ENCODE measurements at places on chromosomes 13 and 19.

DNA sequence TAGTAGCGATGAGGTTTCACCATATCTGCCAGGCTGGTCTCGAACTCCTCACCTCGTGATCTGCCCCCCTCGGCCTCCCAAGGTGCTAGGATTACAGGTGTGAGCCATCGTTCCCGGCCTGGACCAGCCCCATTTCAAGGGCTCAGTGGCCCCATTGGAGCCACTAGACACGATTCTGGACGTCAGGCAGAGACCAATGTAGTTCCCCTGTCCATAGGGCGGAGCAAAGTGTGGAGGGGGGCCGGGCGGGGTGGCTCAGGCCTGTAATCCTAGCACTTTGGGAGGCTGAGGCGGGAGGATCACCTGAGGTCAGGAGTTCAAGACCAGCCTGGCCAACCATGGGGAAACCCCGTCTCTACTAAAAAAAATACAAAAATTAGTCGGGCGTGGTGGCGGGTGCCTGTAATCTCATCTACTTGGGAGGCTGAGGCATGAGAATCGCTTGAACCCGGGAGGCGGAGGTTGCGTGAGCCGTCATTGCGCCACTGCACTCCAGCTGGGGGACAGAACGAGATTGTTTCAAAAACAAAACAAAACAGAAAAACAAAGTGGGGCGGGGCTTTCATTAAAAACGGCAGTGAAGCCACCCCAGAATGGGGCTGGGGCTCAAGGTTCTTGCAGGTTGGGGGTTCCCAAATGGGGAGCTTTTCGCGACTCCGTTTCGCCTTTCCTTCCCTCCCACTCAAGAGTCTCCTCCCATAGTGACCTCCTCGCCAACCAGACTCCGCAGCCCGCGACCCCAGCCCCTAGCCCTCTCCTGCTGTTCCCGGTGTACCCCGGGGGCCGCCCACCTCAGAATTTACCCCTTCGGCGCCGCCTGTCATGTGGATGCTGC, 758 bp upstream of the TECR start:
- DNase-seq: no peak

DNA sequence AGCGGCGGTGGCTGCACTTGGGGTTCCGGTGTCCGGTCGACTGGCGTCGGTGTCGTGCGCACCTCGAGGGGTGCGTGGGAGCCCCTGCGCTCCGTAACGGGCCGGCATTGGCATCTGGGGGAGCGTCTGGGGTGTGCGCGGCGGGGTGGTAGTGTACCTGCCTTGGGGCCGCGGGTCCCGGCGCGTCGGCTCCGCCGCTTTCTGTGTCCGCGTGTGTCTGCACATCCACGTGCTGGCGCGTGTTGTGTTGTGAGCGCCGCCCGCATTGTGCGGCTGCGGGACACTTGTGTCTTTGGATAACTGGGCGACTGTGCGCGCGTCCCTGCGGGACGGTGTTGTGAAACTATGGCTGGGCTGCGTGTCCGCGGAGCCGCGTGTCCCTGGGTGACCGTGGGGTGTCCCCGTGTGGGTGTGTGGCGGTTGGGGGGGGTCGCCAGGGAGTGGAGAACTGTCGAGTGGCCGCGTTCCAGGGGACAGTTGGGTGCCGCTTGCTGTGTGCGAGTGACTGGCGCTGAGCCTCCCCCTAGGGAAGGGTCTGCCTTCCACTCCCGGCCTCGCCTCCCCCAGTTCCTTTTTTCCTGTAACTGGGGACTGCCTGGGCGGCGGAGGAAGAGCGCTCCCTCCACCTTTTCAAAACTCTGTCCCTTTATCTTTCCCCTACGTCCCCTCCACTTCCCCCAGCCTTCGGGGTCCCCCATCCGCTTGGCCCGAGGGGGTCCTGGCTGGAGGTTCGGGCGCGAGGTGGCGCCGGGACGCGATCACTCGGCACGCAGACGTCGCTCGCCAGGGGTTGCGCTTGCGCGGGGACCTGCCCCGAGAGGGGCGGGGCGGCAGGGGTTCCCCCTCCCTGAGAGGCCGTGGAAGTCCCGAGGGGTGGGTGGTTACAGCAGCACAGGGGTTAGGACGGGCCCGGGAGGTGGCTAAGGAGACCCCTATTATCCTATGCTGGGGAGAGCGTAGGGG, 5.7 kb upstream of the NFIC start:
- peak; percentile 66 for DNase-seq

DNA sequence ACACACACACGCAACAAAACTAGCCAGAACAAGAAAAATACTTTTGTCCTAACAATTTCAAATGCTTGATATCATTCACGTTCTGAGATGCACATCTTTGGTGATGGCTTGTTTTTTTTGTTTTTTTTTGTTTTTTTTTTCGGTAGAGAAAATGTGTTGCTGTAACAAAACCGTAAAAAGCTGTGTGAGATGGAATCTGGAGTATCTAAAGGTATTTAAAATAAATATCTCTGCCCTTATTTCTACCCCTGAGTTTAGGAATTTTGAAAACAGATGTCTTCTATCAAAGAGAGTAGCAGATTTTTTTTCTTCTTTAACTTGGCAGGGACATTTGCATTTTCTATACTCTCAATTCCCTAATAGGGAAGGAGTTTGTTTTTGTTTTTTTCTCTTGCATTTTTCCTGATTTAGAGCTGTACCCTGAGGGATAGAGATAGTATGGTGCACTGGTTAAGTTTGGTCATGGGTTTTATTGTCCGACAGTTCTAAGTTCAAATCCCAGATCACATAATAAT, 446.6 kb downstream of the KLF5 start:
- DNase-seq: no peak

DNA sequence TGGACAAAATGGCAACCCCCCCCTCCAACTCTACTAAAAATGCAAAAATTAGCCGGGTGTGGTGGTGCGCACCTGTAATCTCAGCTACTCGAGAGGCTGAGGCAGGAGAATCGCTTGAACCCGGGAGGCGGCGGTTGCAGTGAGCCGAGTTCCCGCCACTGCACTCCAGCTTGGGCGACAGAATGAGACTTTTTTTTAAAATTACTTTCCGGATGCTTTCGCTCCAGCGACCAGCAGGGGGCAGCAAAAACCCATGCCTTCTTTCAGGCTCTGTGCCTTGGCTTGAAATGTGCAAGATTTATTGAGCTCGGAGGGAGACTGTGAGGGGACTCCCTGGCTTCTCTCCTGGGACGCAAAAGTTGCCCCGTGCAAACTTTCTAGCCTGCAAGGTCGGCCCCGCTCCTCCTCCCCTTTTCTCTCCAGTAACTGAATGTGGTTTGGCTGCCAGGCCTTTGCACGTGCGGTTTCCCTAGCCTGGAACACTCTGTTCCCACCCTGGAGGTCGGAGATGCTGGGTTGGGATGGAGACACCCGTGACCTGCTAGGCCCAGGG, 61.4 kb upstream of the NFIC start:
- DNase-seq: peak; percentile 74

DNA sequence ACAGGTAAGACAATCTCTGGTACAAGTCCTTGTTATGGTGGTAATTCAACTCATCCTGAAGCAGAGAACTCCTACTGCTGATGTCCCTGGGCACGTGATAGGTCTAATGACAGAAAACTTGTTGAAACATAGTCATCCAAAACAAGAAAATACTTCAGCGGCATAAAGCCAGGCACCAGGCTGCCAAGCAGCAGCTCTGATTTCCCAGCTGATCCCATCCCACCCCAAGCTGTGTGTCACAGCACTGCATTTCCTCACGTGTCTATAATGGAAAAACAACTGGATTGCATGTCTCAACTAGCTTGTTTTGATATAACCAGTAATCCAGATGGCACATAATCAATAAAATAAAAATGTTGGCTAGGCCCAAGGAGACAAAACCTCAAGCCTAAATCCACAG, 64.8 kb downstream of the MIPEP start:
- no peak for DNase-seq

DNA sequence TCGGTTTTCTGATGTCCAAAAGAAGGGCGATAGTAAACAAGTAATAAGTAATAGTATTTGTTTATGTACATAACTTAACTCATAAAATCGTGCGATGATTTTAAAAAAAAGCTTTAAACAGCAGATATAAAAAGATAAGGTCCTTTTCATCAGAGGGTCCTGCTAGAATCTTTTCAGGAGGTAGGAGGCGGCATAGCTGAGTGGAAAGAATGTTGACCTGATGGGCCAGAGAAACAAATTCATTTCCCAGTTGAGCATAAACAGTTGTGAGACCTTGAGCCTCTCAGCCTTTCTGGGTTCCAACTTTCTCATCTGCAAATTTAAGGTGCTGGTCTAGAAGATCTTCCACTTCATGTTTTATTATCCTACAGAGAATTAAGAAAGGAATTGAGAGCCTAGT, 173.5 kb downstream of the LACC1 start:
- no peak for DNase-seq

DNA sequence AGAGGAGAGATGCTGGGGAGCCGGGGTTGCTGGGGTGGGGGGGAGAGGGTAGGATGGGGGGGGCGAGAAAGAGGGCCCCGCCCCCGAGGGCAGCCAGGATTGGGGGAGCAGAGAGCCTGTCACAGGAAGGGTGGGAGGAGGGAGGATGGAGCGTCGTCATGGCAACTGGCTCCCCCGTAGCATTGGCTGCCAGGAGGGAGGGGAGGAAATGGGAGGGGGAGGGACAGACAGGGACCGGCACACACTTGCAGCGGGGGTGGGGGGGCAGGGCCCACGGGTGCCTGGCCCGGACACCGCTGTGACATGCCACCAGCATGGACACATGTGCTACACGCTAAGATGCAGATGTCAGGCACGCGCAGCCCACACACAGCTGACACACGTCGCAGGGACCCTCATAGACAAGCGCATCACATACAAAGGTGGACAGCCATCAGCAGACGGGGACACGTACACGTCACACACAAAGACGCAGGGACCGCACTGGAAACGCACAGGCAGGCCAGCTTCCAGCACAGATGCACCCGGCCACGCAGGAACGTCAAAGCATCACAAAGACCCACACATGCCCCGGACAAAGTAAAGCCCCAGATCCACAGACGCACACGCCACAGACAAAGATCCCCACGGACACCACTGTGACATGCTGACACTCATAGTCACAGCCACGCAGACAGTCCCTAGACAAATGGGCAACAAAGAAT, at the start of gene LMTK3:
Gene LMTK3 (minus strand): TSS at position 36 of the 704 bp plus-strand sequence. CDS start 259 bp downstream, outside the sequence.
- DNase-seq: no peak

GRCh38 chr13:67186995-67187569, 43.1 kb downstream of the PCDH9 start:
- no peak for DNase-seq
